Stimulated activated CD4-positive, alpha-beta T cell treated with anti-CD3 and anti-CD28 coated beads, TNF-alpha, amount 100 ng/mL, for 4 hours (primary cell): ENCODE measurements at places on chromosomes 3 and 15.

DNA sequence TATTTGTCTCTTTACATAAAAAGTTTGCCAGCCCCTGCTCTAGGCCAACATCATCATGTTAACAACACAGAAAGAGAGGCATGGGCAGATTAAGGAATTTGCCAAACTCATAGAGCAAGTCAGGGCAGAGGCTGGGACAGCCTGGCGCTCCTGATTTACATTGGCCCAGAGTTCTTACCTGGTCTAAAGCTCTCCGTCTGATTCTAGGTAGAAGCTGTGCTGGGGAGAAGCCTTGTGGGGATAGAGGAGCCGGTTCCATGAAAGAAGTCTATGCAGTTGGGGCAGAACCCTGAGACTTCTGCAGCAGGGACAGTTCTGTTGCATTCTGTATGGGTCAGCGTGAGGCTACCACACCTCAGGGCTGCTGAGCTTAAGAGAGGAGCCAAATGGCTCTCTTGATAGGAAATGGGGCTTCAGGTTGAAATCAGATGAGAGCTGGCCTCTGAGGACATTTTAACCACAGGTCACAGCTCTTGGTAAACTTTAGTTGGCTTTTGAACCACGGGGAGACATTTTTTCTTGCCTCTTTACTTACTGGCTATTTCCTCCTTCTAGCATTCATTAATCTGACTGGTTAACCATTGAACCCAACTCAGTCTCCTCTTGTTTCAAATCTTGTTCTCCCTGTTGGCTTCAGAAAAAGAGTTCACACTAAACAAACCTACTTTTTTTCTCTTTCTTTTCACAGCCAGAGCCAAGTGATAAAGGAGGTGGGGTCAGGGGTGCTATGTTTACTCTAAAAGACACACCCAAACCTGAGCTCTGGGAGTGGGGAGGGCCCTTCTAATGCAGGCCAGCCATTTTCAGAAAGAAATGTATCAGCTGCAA lies 250.7 kb downstream of the OPA1 start:
- DNase-seq = no peak

DNA sequence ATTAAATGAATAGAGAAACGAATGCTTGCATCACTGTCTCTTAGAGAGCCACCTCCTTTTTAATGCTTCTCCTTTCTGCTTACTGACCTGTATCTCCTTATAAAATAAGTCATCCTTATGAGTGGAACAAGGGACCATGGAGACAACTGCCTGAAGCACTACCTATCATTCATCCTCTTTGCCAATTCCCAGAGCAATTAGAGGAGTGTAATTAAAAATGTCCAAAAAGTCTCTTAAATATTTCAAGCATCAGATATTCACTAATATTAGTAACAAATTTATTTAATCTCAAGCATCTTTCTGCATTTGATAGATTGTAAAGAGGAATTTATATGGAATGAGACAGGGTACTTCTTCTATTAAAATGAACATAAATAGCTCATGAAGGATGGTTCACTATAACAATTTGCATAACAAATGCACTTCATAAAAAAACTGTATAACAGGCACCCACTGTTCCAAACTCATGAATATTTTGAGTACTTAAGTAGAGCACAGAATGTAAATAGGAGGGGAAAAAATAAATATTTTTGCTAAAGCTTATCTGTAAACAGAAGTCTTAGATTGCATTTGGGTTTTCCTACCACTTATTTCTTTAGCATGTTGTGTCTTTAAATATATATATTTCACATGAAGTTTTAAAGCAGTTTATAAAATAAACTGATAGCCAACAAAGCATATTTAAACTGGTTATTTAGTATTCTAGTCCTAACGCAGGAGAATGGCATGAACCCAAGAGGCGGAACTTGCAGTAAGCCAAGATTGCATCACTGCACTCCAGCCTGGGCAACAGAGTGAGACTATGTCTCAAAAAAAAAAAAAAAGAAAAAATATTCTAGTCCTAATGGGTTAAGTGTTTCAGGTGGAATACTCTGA lies 269.3 kb downstream of the TBL1XR1 start:
- DNase-seq = no peak

GRCh38 chr3:16173283-16174025 lies 1.0 kb upstream of the GALNT15 start:
- no peak for DNase-seq

GRCh38 chr15:50697109-50697797 lies 10.7 kb upstream of the TRPM7 start:
- no peak for DNase-seq

DNA sequence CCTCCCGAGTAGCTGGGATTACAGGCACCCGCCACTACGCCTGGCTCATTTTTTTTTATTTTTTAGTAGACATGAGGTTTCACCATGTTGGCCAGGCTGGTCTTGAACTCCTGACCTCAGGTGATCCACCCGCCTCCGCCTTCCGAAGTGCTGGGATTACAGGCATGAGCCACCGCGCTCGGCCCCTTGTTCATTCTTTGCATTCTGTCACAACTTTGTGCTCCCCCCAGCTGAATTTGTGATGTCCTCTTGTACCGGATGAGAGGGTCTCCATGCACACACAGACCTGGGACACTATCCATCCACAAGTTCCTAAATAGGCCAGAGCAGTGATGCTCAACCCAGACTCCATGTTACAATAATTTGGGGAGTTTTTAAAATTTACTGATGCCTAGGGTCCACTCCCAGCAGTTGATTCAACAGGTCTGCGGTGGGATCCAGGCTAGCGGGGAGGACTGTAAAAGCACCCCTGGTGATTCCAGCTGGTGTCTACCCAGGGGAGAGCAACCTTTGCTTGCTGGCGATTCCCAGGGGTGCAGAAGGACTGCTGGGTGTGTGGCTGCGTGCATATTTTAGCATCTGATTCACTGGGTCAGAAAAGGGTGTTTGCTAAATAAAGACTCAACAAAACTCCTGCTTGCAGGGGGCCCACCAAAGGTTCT lies 1.0 kb downstream of the RASSF1 start:
- no peak for DNase-seq

GRCh38 chr3:141452045-141452444 lies 34.8 kb upstream of the RASA2 start:
- no peak for DNase-seq

DNA sequence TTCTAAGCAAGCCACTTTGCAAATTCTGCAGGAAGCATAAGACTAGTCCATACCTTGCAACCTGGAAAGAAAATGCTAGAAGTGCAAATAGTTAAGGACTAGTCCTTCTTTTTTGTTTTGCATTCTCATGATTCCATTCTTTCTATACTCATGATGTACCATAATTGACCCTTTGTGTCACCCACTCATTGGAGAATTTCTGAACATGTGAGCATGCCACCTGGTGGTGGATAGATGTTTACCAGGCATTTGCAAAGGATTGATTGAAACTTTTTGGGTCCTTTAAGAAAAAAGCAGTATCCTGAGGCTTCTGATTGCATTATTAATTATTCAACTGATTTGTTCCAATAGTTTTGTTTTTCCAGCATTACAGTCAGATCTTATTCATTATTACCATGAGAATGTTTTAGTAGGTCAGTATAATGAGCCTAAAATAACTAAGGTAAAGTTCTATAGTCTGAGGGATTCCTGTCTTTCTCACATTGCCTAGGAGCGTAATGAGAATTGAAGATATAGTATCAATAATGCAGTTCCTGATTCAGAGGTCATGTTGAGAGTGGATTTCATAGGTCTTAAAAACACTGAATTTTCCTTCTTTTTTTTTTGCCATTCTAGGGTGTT lies 20.2 kb upstream of the DIPK2A start:
- DNase-seq = no peak

DNA sequence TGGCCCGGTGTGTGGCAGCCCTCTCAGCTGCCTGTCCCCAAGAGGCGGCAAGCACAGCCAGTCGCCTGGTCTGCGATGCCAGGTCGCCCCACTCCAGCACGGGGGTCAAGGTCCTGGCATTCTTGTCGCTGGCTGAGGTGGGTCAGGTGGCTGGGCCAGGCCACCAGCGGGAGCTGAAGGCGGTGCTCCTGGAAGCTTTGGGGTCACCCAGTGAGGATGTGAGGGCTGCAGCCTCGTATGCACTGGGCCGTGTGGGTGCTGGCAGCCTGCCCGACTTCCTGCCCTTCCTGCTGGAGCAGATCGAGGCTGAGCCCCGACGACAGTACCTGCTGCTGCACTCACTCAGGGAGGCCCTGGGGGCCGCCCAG lies 20.8 kb downstream of the CAND2 start:
- no peak for DNase-seq
